ENCODE measurements at places on chromosomes 6 and 20.

- no peak for DNase-seq
Measured at GRCh38 chr6:102015431-102015830, 621.9 kb downstream of the GRIK2 start.

GRCh38 chr20:5045906-5046305 is 44.6 kb upstream of the SLC23A2 start:
- DNase-seq: no peak

DNA sequence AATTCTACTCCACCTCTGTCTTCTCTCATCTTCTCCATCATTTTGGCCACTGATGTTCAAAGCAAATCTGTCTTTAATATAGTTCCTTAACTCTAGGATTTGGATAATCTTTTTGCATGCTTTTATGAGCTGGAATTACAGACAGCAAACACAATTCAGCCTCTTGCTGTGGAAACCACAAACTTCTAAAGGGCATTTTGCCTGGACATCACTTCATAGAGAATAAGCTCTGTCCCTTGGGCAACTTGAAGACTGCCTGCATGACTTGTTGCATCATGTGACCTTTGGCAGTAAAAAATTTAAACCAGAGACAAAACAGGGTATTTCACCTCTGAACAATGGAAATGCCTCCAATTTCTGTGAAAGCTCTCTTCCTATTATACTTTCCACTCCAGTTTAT is 74.1 kb upstream of the HDDC2 start:
- DNase-seq: no peak

GRCh38 chr20:21273755-21274386 is 29.3 kb upstream of the XRN2 start:
- DNase-seq: no peak
